Nephron progenitor cell (in vitro differentiated cells): ENCODE measurements at places on chromosomes 5 and 9.

GRCh38 chr9:132551556-132551955, 30.9 kb upstream of the BARHL1 start:
- DNase-seq = no peak

DNA sequence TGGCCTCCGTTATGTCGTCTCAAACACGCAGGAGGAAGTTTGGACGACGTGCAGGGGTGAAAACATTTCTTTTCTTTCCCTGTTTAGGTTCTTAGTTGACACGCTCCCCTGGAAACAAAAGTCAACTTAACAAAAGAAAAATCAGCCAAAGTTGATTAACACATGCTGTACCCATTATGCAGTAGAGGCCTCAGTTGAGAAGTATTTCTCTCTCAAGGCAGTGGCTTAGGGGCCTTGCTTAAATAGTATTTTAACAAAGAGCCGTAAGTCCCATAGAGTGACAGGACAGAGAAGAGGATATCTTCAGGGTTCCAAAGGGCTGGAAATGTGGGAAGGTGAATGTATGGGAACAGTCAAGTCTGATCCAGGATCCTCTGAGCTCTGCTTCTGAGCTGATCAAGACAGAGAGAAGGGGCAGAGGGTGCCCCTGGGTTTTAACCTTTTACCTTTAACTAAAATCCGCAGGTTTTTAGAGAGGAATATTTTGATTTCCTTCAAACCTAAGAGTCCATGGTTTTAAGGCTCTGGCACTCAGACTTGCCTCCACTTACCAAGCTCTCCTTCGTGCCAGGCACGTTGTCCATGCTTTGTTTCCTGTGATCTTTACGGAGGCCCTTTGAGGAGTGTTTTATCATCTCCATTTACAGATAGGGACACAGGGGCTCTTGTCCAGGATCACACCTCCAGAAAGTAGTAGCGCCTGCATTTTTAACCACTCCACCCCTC, 629 bp upstream of the CD74 start:
- no peak for DNase-seq

- no peak for DNase-seq
Measured at GRCh38 chr9:134293611-134294152, 32.6 kb upstream of the RXRA start.

- DNase-seq = no peak
Measured at GRCh38 chr5:140134277-140134935, 8.7 kb downstream of the IGIP start.

DNA sequence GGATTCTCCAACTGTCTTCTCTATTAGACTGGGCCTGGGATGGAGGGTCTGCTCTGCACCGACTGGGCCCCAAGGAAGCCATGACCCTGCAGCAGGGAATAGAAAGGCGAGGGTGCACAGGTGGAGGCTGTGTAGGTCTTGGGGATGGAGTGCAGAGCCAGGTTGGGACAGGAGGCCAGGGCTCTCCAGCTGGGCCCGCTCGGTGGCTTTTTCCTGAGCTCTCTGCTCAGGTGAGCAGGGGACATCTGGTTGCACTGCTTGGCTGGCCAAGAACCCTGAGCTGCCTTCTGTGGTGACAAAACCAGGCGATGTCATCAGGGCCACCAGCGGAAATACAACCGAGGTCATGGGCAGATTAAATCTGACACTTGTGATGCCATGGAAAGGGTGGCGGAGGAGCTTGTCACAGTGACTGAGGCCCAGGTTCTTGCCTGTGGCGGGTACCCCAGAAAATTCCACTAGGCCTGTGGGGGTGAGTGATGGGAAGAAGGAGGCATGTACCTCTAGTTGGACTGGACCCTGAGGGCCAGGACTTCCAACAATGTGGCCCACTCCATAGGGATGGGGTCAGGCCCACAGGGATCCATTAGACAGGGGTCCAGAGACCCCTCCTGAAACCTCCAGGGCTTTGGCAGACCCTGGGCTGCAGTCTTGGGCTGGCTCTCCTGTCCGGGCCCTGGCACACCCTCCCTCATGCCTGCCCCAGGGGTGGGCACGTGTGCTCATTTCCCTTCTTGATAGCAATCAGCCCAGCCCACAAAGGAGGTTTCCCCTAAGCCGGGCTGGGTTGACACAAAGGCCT, 4.4 kb upstream of the IL3 start:
- DNase-seq = no peak

GRCh38 chr5:158212917-158213316, 354.0 kb upstream of the CLINT1 start:
- no peak for DNase-seq

DNA sequence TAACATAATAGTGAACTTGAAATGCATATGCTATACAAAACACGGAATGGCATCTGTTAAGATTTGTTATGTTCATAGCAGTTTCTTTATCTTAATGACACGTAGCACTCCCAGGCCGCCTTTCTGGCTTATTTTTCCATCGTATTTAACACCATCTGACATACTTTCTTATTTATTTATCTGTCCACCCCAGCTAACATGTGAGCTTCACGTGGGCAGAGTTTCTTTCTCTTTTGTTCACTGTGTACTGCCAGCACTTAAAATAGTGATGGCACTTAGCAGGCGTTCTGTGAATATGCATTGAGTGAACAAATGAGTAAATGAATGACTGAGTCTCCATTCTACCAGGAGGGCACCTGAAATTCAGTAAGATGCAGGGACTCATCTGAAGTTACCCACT, 29.4 kb upstream of the SYNPO start:
- no peak for DNase-seq

- no peak for DNase-seq
Measured at GRCh38 chr5:115452536-115453235, 91.9 kb downstream of the FEM1C start.

GRCh38 chr5:13179407-13180087, 764.9 kb downstream of the DNAH5 start:
- no peak for DNase-seq

DNA sequence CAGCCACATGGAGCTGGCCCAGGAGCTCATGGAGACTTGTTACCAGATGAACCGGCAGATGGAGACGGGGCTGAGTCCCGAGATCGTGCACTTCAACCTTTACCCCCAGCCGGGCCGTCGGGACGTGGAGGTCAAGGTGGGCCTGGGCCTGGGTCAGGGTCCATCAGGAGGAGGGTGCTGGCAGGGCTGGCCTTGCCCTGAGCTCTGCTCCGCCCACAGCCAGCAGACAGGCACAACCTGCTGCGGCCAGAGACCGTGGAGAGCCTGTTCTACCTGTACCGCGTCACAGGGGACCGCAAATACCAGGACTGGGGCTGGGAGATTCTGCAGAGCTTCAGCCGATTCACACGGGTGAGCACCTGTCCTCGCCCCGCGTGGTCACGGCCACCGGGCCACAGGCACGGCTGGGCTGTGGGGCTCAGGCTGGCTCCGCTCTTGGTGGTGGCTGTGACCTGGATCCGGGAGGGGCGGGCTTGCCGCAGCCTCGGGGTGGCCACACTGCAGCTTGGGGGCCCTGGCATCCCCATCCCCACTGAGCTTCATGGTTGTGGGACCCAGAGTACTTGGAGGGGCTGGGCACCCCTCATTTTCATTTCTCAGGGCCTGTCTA, 7.1 kb downstream of the DPP7 start:
- no peak for DNase-seq

- DNase-seq = peak; percentile 30
Measured at GRCh38 chr5:116947691-116948528, 373.3 kb upstream of the SEMA6A start.

DNA sequence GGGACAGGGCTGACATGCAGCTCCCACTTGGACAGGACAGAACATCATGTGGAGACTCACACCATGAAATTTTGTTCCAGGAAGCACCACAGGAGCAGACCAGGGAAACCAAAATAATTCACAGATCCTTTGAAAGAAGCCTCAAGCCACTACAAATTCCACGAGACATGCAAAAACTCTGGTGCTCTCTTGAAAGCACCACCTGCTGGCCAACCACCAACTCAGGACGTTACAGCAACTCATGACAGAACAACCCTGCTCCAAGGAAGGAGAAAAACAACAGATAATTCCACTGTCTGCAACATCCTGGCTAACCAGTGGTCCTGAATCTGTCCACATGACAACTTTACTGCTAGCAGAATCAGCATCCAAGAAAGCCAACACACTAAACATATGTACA, 516.0 kb downstream of the SPATA31D1 start:
- DNase-seq = no peak

GRCh38 chr5:168364151-168364661, 72.8 kb downstream of the WWC1 start:
- no peak for DNase-seq

GRCh38 chr9:72650206-72650605, 128.8 kb downstream of the TMC1 start:
- DNase-seq = no peak

GRCh38 chr5:54443270-54443669, 12.2 kb upstream of the HSPB3 start:
- no peak for DNase-seq

DNA sequence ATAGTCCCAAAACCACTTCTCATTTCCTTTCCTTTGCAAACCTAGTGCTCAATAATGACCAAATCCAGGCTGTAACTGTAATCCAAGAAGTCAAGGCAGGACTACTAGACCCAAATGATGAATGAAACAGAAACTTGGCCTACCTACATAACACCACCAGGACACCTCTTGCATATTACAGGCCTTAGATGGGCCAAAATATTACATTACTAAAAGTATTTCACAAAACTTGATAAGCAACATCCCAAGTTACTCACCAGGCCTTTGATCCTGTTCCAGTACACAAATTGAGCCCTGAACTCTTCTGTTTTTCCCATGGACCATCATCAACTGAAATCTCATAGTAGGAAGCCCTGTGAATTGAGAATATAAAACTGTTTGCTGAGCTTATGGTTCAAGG, 34.8 kb downstream of the NADK2 start:
- DNase-seq = no peak

DNA sequence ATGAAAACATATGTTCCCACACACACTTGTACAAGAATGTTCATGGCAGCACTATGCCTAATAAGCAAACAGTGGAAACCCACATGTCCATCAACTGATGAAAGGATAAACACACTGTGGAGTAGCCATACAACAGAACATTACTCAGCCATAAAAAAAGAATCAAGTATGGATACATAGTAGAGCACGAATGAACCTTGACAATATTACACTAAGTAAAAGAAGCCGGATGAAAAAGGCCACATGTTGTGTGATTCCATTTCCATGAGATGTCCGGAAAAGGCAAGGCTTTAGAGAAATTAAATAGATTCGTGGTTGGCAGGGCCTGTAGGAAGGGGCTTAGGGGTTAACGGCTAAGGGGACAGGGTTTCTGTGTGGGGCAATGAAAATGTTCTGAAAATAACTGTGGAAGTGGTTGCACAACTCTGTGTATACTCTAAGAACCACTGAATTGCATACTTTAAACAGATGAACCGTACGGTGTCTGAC, 51.4 kb downstream of the COL23A1 start:
- DNase-seq = no peak

DNA sequence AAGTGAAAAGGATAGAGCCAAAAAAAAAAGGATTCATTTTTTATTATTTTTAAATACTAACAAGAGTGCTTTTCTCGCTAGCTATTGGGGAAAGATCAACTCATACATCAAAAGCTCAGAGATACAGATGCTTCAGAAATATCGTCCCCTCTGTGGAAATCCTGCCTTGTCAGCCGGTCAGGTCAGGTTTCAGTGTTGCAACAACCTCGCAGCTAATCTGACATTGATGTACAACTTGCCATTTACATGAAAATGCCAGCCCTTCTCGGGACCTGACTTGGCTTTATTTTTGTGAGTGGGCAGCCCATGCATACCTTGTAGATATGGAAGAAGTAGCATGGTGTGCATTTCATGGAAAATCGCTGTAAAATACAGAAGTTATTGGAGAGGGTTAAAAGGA, 358.8 kb upstream of the ADAMTS16 start:
- DNase-seq = peak; percentile 6

DNA sequence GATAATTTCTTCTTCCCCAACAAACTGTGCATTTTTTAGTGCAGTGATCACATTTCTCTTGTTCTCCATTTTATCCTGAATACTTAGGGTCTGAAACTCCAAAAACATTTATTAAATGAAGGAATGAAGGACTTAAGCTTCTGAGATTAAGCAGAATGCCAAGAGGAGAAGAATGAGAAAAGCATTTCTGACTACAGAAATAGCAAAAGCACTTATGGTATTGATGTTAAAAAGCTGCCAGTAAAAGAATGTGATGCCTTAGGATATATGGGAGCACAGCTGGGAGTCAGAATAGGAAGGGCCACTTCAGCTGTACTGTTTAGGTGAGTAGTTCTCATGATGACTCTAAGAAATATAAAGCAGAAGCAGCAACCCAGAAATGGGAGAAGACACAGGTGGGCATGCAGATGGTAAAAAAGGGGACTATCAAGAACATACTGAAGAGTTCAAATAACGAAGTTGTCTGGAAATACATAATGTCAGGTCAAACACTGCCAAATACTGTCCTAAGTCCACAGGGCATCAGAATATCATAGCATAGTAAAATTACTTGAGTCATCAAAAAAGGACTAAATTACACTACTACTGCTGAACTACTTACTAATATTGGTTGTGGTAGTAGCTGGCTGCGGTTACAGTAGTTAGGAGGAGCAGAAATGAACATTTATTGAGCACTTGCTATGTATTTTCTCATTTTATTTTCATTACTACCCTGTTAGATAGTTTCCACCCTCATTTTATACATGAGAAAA, 132.7 kb downstream of the MAPKAP1 start:
- DNase-seq = no peak

DNA sequence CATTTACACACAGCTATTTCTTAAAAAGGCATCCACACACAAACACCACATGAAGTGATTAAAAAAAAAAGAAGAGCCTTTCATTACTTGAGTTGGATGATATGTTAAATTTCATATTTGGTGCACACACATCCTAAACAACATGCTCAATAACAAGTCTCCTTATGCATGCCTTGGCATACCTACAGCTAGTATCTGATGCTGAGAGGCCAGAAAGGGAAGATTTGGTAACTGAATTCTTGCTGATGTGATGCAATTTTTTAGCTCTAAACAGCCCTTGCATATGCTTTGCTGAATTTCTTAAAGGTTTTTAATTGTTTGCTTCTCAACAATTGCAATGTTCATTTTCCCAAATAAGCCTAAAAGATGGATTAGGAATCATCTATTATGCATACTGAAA, 338.8 kb downstream of the ARL15 start:
- no peak for DNase-seq

DNA sequence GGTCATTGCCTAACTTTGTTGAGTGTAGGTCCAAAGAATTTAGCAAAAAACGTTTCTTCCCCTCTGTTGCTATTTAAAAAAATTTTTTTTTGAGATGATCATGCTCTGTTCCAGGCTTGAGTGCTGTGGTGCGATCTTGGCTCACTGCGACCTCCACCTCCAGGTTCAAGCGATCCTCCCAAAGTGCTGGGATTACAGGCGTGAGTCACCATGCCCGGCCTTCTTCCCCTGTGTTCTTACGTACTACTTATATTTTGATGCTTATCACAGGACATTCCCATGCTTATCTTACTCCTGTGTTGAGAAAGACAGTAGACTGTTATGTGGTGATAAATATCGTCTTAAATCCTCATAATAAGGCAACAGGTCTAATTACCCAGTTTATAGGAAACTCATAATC, 2.5 kb downstream of the ACER2 start:
- no peak for DNase-seq
